Memory B cell (primary cell): ENCODE measurements at places on chromosomes 3 and 15.

GRCh38 chr3:72079369-72079872 lies 294.5 kb upstream of the PROK2 start:
- H3K4me1 ChIP-seq, result peaks cover 42% of the 10 kb centered on the region
- peak overlapping the region; percentile 46 for H3K27ac ChIP-seq
- no peak for DNase-seq
- H3K36me3 ChIP-seq, result no peaks in the 10 kb centered on the region

DNA sequence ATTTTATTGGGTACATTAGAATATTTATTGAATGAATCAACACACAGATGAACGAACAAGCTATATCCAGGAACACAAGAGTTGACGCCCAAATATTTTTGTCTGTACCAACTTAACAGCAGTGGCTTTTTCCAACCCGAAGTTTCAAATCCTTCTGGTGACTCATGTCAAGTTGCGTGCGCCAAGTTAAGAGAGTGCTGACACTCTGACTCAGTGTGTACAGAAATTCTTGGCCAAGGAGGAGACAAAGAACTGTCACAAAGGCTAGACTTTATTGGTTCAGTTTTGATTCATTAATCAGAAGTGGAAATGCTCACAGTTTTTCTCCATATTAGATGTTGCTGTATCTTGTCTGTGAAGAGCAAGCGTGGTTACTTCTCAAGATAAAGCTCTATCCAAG lies 59.6 kb upstream of the TSC22D2 start:
- no peak for DNase-seq
- H3K27me3 ChIP-seq, result peaks cover 6% of the 10 kb centered on the region
- no peak overlapping the region for H3K27ac ChIP-seq
- no peaks in the 10 kb centered on the region for H3K4me1 ChIP-seq
- no peak overlapping the region for H3K4me3 ChIP-seq
- H3K36me3 ChIP-seq, result no peaks in the 10 kb centered on the region

DNA sequence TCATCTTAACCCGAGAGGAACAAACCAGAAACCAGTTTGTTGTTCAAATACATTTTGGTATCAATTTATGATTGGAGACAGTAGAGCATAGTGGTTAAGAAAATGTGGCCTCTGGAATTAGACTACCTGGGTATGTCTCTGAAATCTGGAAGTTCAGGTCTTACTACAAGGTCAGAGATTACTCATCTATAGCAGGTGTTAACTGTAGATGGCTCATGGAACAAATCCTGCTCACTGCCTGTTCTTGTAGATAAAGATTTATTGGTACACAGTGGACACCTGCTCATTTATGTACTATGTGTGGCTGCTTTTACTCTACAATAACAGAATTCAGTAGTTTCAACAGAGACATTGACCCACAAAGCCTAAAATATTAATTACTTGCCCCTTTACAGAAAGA lies 413.3 kb downstream of the CNTN6 start:
- no peak overlapping the region for H3K27ac ChIP-seq
- H3K4me3 ChIP-seq, result no peak overlapping the region
- H3K36me3 ChIP-seq, result no peaks in the 10 kb centered on the region
- H3K4me1 ChIP-seq, result no peaks in the 10 kb centered on the region
- DNase-seq, result no peak

DNA sequence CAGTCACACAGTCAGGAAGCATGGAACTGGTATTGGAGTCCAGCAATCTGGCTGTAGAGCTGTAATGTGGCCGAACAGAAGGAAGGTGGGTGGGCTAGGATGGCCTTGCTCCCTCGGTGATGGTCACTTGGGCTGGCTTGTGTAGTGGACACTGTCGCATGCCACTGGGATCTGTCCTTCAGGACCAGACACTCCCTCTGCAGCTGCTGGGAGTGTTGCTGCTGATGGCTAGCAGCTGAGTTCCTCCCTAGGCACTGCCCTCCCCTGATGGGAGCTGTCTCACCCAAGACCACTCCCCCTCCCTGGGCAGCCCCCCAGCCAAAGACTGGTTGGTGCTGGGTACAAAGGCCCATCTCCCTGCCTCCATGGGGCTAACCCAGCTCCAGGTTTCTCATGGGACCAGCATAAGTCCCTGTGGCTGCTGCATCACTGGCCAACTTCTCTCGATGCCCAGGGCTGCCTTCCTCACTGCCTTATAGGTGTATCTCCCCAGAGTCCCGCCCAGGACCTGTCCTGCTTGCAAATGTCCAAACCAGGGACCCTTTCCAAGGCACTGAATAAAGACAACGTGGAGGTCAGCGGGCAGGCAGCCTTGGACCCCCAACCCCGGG lies 48.4 kb downstream of the WNT7A start:
- H3K4me3 ChIP-seq, result no peak overlapping the region
- no peak overlapping the region for H3K27ac ChIP-seq

DNA sequence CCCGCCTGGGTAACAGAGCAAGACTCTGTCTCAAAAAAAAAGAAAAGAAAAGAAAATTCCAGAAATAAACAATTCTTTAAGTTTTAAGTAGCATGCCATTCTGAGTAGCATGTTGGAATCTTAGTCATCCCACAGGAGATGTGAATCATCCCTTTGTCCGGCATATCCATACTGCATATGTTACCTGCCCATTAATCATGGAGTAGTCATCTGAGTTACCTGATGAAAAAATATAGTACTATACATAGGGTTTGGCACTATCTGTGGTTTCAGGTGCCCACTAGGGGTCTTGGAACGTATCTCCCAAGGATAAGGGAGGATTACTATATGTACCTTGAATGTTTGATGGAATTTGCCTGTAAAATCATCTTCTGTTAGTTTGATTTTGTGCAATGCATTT lies 6.3 kb upstream of the CCR4 start:
- no peak overlapping the region for H3K4me3 ChIP-seq
- no peaks in the 10 kb centered on the region for H3K27me3 ChIP-seq
- DNase-seq, result no peak

GRCh38 chr3:96700322-96701315 lies 113.8 kb upstream of the EPHA6 start:
- H3K27ac ChIP-seq, result no peak overlapping the region
- DNase-seq, result no peak
- H3K27me3 ChIP-seq, result no peaks in the 10 kb centered on the region
- no peaks in the 10 kb centered on the region for H3K36me3 ChIP-seq
- H3K4me3 ChIP-seq, result no peak overlapping the region

DNA sequence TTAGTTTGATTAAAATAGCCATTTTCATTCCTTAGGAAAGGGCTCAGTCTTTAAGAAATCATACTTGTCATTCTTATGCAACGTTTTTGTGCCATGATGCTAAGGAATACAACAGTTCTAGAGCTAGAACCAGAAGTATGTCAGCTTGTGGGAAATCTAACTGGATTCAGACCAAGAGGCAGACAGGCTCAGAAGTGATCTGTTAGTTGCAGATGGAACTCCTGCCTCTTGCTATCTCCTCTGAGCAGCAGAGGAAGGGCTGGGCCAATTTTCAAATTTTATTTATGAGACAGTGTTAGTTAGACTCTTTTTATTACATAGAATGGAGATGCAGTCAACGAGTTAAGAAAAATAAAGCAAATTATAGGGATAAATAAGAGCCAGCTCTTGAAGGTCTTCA lies 48.5 kb upstream of the RYR3 start:
- H3K27me3 ChIP-seq, result no peaks in the 10 kb centered on the region
- no peaks in the 10 kb centered on the region for H3K36me3 ChIP-seq
- no peak for DNase-seq
- no peak overlapping the region for H3K4me3 ChIP-seq
- no peak overlapping the region for H3K27ac ChIP-seq

DNA sequence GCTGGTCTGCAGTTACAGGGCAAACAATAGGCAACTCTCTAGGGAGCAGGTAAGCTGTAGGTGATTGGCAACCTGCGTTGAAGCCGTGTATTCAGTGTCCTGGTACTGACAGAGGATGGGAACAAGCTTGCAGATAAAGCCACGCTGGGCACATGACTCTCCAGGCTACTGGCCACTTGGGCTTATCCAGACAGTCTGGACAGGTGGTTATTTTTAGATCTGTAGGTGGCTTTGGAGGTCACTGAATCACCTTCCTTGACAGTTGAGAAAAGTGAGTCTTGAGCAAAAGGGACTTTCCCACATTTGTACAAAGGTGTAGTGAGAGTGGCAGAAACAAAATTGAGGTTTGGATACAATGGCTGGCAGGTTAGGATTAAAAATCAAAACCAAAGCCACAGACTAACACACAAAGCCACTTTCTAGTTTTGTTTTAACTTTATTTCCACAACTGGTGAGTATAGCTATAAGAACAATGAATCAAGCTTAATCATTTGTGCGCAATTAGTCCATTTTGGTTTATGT lies 22.3 kb upstream of the IL1RAP start:
- no peak for DNase-seq
- H3K36me3 ChIP-seq, result no peaks in the 10 kb centered on the region
- peaks cover 3% of the 10 kb centered on the region for H3K4me1 ChIP-seq
- no peak overlapping the region for H3K4me3 ChIP-seq

GRCh38 chr3:112773864-112774263 lies 72.8 kb downstream of the CD200R1L start:
- peak overlapping the region; percentile 56 for H3K4me3 ChIP-seq
- peak overlapping the region; percentile 96 for H3K27ac ChIP-seq
- no peaks in the 10 kb centered on the region for H3K27me3 ChIP-seq
- DNase-seq, result peak; percentile 52
- H3K4me1 ChIP-seq, result peaks cover 47% of the 10 kb centered on the region

- no peak overlapping the region for H3K4me3 ChIP-seq
- H3K27me3 ChIP-seq, result peaks cover 9% of the 10 kb centered on the region
- H3K4me1 ChIP-seq, result no peaks in the 10 kb centered on the region
- no peak for DNase-seq
Observed at GRCh38 chr3:18098960-18099587, 326.1 kb downstream of the SATB1 start.

- no peak for DNase-seq
- no peaks in the 10 kb centered on the region for H3K36me3 ChIP-seq
- peaks cover 18% of the 10 kb centered on the region for H3K27me3 ChIP-seq
- H3K4me1 ChIP-seq, result no peaks in the 10 kb centered on the region
- no peak overlapping the region for H3K27ac ChIP-seq
Observed at GRCh38 chr15:32998979-32999672, 195.4 kb downstream of the FMN1 start.

DNA sequence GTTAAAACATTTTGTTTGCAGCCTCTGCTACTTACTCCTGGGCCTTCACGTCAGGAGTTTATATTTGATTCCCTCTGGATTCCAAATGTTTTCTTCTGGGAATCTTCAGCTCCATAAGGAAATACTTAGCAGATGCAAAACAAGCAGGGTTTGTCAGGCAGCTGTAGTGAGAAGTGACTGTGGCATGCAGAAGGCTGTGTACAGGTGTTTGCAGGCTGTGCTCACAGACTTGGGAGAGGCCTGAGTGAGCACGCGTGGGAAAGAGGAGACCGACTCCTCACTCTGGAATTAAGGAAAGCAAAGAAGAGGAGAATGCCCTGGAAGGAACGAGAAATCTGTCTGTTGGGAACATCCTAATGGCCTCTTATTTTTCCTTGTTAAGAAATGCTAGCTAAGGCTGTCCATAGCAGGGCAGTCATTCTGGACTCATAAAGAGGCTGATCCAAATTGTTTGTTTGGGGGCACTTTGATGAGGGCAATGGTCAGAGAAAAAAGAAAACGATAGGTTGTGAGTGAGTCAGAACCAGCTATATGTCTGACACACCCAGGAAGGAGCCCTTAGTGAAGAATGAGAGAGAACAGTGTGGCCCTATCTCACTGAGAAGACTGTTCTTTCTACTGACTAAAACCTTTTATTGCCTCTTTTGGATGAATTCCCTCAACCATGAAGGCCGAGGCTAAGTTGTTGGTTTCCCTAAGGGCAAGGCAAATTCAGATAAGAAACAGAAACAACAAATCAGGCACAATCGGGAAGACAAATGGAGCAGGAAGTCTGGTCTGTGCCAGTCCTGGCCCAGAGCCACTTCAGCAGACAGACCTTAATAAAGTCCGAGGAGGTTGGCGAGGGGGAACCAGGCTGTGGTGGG lies 82.6 kb downstream of the TGFBR2 start:
- DNase-seq, result no peak
- H3K27ac ChIP-seq, result peak overlapping the region; percentile 92
- peaks cover 42% of the 10 kb centered on the region for H3K4me1 ChIP-seq
- no peaks in the 10 kb centered on the region for H3K27me3 ChIP-seq
- peak overlapping the region; percentile 11 for H3K4me3 ChIP-seq
- H3K36me3 ChIP-seq, result peaks cover 38% of the 10 kb centered on the region

- no peak for DNase-seq
- H3K27ac ChIP-seq, result no peak overlapping the region
- no peak overlapping the region for H3K4me3 ChIP-seq
Observed at GRCh38 chr3:75048650-75049049, 434.2 kb upstream of the CNTN3 start.

GRCh38 chr3:159069091-159069490 lies 267.2 kb downstream of the MFSD1 start:
- H3K4me1 ChIP-seq, result no peaks in the 10 kb centered on the region
- no peak within 1 kb of the TSS for H3K4me3 ChIP-seq
- no peaks in the 10 kb centered on the region for H3K36me3 ChIP-seq
- no peak for DNase-seq
- H3K27ac ChIP-seq, result no peak within 1 kb of the TSS
- H3K27me3 ChIP-seq, result peaks cover 2% of the 10 kb centered on the region

DNA sequence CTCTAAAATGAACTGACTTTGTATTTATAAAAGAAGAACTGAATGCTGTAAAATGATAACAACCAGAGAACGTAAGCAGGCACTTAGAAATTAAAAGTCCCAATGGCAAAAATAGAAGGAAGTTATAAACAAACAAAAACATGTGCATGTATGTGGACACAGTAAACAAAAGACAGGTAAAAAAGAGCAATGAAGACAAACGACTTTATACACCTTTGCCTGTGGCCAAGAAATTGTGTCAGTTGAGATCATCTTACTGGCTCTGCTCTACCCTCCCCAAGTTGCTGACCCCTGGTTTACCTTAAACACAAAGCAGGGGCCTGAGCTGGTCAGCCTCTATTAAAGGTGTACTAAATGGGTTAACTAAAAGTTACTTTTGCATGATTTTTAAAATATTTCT lies 41.7 kb upstream of the GP5 start:
- H3K4me1 ChIP-seq, result no peaks in the 10 kb centered on the region
- H3K36me3 ChIP-seq, result peaks cover 38% of the 10 kb centered on the region
- no peak overlapping the region for H3K4me3 ChIP-seq
- no peak overlapping the region for H3K27ac ChIP-seq

GRCh38 chr3:174862666-174863065 lies 3.5 kb downstream of the NAALADL2 start:
- no peaks in the 10 kb centered on the region for H3K36me3 ChIP-seq
- DNase-seq, result no peak
- no peak overlapping the region for H3K27ac ChIP-seq
- no peaks in the 10 kb centered on the region for H3K4me1 ChIP-seq
- H3K27me3 ChIP-seq, result no peaks in the 10 kb centered on the region

DNA sequence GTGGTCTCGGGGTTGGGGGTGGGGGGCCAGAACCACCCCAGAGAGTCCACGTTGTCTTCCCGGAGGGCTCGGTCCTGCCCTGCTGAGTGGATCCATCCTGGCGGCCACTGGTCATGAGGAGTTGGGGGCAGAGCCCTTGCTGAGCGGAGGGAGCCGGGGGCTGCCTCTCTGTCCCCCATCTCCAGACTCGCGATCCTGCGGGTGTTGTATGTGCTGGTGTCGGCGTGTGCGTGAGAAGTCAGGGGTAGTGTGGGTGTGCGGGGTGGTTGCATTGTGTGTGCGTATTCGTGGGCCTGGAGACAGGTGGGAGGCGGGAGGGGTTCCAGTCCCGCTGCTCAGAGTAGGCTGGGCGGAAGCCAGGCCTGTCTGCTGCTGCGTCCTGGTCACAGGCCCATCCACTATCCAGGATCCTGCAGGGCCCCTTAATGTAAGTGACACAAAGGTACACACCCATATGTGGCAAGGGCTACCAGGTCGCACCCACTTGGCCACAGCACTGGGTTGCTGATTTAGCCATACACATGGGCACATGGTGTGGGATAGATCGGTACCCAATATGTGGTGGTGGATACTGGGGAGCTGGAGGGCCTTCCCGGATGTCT lies 30.7 kb downstream of the NBEAL2 start:
- peak overlapping the region; percentile 89 for H3K27ac ChIP-seq
- DNase-seq, result no peak
- peaks cover 3% of the 10 kb centered on the region for H3K36me3 ChIP-seq
- H3K4me3 ChIP-seq, result peak overlapping the region; percentile 81
